ENCODE measurements at places on chromosomes 3 and 15.

- no peak for DNase-seq
These were observed 429.4 kb downstream of the SHQ1 start for GRCh38 chr3:72418856-72419255.

DNA sequence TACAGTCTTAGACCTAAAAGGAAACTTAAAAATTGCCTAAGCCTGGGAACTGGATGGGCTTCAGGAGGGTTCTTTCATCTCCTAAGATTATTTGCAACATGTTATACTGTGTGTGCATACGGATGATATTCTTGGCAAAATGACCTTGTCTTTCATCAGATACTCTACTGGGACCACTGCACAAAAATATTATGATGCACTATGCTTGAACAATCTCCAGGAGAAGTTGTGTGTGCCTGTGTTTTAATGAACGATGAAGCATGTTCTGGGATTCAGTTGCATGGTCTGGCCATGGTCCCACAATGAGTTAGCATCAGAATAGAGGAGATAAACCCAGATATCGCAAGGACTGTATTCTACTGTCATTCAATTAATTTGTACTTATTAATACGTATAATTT, 68.7 kb downstream of the GAP43 start:
- no peak for DNase-seq

GRCh38 chr15:64067564-64068030, 21.3 kb upstream of the DAPK2 start:
- no peak for DNase-seq

GRCh38 chr3:45676325-45677032, 12.7 kb upstream of the SACM1L start:
- no peak for DNase-seq

GRCh38 chr3:97958796-97959195, 13.4 kb downstream of the RIOX2 start:
- no peak for DNase-seq

GRCh38 chr15:87736401-87736800, 520.1 kb downstream of the NTRK3 start:
- no peak for DNase-seq
